ENCODE measurements at places on chromosomes 7 and 10.

- DNase-seq, result no peak
These were observed 932 bp downstream of the ESYT2 start for GRCh38 chr7:158828133-158829020.

GRCh38 chr7:155917836-155918430, 105.7 kb upstream of the SHH start:
- DNase-seq, result no peak

- DNase-seq, result no peak
These were observed 493.6 kb downstream of the GALNT17 start for GRCh38 chr7:71625545-71625944.

GRCh38 chr7:30671793-30672465, 10.3 kb downstream of the CRHR2 start:
- DNase-seq, result peak; percentile 24

DNA sequence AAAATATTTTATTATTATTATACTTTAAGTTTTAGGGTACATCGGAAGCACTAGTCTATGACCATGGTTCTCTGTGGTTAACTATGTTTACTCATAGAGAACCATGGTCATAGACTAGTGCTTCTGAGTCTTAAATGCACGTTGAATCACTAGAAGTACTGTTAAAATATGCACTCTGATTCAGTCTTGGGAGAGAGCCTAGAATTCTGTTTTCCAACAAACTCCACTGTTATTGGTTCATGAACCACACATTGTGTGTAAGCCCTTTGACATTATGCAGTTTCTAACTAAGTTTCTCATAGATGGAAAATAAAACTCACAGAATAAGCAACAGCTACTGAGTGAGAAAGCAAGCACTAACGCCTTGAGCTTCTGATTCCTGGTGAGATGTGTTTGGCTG, 1120.6 kb downstream of the SORCS1 start:
- DNase-seq, result peak; percentile 39

GRCh38 chr7:21844742-21845141, 101.0 kb downstream of the CDCA7L start:
- no peak for DNase-seq

GRCh38 chr7:155833651-155834050, 21.4 kb upstream of the SHH start:
- no peak for DNase-seq

- no peak for DNase-seq
These were observed 4.8 kb upstream of the PTPN12 start for GRCh38 chr7:77532247-77532646.

DNA sequence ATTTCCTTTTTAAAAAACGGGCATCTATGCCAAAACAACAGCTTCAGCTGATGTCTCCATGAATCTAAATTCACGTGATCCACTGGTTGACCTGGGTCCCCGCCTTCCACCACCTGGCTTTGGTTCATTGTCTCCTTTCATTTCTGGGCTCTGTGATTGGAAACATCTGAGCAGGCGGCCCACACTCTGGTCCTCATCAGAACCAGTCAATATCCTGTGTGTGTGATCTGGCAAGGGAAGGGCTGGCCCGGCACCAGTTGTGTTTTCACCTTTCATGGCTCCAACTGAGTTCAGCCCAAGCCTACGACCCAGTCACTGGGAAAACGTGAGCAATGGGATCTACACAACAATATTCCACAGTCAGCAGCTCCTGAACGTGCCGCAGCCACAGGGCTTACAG, 46.2 kb downstream of the PARP12 start:
- DNase-seq, result no peak

GRCh38 chr10:105857268-105858264, 1216.5 kb downstream of the SORCS3 start:
- DNase-seq, result no peak

- DNase-seq, result no peak
These were observed 1.3 kb upstream of the DAGLB start for GRCh38 chr7:6448943-6449543.

GRCh38 chr10:87593702-87594101, 66.0 kb upstream of the PAPSS2 start:
- DNase-seq, result peak; percentile 47

Data from fibroblast of skin of left biceps (primary cell).